ENCODE measurements at places on chromosomes 4 and X. TPM values are rescaled to one million over a fixed set of nuclear protein-coding genes. Genes with fewer than 3 reads are reported as not detected.

TLL1 gene
- 2.2 TPM for total RNA-seq

F8A2 gene
- total RNA-seq, result 44.6 TPM

VCX3B gene
- total RNA-seq, result not detected

XG gene
- total RNA-seq, result not detected

GUCY1B1 gene
- total RNA-seq, result not detected

NEIL3 gene
- not detected for total RNA-seq

HELT gene
- total RNA-seq, result not detected

H2BW2 gene
- total RNA-seq, result not detected
